ENCODE measurements at places on chromosomes 16 and 17.

GRCh38 chr17:66661411-66662256, 173.3 kb upstream of the CACNG5 start:
- DNase-seq, result no peak

GRCh38 chr17:29628644-29629043, 5.9 kb upstream of the CORO6 start:
- DNase-seq, result no peak

DNA sequence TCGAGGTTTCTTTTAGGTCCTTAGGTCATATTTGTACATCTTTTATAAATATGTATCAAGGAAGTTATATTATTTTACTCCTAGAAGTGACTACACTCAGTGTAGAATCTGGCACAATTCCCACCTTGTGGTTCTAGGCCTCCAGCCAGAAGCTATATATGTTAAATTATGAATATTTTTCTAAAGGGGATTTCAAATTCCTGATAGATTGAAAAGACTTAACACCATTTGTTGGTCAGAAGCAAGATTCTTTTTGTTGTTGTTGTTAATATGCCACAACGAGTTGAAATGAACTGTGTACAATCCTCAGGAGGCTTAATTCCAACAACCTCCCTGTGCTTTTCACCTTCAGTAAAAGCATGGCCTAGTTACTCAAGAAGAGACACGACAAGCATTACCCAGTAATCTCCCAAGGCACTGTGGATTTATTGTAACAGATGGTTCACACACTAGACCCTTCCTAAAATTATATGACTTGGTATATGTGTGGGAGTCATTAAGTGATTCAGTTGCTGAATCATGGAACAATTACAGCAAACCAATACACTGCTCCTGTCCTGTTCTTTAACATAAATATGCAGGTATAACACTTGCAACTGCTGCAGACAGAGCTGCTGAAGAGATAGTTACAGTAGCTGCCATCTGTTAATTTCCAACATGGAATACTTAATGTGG, 964.4 kb upstream of the GOT2 start:
- DNase-seq, result no peak

GRCh38 chr17:13576661-13577526, 24.8 kb downstream of the HS3ST3A1 start:
- no peak for DNase-seq

All from CD4-positive, alpha-beta T cell treated with Interleukin-1 beta for 1 hour (primary cell).